Caco-2 (cell line): ENCODE measurements at places on chromosomes 5 and 9.

DNA sequence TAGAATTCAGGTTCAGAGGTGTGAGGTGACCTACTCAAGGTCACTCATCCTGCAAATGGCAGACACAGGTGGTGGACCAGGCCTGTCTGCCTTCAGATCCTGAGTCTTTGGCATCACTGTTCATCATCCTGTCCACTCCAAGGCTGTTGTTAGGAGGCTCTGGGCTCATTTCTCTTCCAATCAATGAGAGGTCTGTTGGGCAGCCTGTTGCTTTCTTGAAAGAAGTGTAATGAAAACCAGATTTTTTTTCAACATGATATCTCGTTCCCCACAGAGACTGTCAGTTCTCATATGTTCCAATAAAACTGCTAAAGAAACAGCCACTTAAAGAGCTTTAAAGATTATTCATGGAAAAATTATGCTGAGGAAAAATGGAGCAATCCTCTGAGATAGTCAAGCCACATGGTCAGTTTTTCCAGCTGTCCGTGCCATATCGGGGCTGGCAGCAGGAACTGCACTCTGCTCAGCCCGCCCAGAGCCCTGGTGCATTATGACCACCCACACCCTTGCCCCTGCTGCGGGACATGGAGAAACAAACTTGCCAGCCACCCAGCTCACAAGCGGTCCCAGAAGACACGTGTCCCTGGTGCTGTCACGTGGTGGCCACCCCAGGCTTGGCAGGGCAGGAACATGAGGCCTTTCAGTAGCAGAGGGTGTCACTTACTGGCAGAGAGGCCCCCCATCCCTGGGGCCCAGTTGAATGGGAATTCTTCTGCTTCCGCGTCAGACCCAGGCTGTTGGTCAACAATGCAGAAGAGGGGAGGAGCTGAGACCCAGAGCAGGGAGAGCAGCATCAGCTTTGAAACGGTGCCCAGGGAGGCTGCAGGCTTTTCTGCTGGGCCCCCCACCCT lies 63.7 kb upstream of the ANGPTL2 start:
- no peak for DNase-seq

DNA sequence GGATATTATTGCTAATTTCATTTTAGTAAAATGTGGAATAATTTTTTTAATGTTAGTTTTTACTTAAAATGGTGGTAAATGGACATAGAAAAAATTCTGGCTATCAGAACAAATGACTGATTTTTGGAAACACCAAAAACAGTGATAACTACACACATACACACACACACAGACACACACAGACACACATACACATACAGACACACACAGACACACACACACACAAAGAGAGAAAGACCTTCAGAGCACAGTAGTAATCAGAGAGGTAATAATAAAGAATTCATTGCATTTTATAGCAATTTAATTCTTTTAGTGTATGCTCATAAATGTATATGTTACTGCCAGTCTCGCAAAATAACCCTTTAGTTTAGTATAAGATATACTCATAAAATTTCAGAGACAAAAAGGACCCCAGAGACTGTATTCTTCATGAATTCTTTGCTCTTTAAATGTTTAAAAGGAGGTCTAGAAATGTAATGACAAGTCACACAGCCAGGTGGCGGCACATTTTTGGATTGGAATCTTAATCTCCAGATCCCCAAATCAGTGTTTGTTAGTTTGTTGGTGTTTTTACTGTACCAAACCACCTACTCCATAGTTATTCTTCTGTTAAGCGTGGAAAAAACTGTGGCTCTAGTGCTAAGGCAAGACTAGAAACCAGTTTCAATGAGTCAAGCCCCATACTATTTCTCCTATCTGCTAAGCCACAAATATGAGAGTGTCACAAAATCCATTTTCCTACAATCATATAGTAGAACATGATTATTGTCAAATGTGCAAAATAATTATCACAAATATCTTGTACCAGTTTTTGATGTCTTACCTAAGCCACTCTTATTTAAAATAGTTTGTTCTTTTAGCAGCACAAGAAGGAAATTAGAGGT lies 109.9 kb downstream of the EDIL3 start:
- no peak for DNase-seq

DNA sequence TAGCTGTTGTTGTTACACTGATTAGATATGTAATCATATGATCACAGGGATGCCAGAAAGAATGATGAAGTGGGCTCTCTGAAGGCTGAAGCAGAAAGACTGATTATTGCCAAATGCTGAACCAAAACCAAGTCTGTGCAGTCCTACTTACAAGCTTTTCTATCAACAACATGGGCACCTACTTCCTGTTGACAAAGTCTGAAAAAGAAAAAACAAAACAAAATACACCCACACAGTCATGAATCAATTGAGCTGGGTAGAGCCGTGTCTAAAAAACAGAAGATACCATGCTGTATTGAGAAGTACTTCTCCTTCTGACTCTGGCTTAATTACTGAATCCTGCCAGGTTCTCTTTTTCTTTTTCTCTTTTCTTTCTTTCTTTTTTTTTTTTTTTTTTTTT lies 363.4 kb downstream of the RAB3C start:
- DNase-seq: no peak

GRCh38 chr9:86885232-86885631 lies 62.1 kb downstream of the GAS1 start:
- no peak for DNase-seq

DNA sequence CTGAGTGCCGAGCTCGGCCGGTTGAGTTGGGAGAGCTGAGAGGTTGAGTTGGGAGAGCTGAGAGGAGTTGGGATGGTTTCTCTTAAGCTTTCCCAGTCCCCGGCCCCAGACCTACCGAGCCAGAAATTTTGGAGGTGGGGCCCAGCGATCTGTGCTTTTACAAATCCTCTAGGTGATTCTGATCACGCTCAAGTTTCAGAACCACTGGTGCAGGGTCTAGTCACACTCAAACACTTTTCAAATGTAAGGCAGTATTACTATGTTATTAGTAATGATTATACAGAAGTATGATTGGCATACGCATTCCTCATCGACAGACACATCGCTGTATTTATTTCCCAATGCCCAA lies 256 bp upstream of the CLINT1 start:
- DNase-seq: no peak

DNA sequence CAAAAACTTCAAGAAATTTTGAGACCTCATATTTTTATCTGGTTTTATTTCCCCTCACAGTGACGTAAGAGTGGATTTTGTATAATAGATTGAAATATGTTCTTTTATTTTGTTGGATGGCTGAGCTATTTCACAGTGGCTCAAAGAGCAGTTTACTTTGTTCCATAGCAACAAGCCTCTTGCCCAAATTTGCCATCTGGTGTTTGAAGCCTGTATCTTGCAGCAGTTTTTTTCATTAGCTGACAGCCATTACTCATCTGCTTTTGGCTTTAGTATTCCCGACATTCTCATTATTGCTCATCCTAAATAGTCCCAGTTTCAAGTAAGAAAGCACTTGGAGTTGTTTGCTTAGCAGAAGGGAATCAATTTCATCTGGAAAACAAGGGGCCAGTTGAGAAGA lies 36.3 kb downstream of the GDA start:
- DNase-seq: no peak

DNA sequence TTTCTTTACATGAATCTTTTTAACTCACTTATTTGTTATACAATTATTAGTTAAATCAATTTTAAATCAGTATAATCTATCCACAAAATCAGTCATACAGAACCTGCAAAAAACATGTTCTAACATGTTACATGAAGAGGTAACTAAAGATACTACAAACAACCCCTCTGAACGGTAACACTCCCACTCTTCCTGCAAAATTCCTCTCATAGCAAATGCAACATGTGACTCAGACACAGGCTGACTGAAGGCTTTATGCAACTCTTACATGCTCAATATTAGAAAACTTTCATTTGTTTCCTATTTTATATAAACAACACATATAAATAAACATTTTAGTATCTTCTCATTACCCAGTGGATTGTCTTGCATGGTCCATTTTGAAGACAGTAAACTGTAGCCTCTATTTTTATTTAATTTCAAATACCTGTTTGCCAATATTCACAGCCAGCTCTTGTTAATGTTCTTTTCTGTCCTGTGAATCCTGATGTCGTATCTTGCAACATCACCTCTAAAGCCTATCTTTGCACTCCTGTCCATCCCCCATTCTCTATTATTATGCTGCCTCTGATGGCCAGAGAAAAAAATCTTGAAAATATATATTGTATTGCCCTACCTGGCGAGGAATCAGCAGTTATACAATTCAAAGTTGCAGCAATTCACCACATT lies 100.5 kb upstream of the CCDC152 start:
- DNase-seq: no peak

DNA sequence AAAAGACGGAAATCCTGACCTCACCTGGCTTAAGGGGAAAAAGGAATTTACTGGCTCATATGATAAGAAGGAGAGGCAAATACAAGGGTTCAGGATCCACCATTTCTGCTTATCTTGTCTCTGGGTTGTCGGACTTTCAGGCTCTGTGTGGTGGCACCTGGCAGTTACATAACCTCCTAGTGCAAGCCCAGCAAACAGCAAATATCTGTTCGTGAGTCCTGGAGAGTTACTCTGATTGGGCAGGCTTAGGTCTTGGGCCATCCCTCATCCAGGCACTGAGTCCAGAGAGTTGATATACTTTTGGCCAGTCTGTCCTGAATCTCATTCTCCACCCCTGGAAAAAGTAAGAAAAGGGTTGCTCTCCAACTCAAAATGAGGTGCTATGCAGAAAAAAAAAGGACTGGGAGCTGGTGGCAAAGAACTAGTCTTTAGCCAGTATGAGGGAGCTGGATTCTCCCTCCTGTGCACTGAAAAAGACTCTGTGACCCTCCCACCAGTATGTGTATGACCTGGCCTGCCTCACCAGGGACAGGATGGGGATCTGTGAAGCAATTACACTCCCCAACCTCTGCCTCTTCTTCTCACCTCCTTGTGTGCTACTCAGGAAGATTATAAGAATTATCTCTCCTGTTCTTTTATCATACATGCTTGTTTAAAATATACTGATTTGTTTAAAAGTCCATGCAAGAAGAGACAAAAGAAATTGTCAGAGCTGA lies 282.9 kb downstream of the ARHGAP26 start:
- no peak for DNase-seq

DNA sequence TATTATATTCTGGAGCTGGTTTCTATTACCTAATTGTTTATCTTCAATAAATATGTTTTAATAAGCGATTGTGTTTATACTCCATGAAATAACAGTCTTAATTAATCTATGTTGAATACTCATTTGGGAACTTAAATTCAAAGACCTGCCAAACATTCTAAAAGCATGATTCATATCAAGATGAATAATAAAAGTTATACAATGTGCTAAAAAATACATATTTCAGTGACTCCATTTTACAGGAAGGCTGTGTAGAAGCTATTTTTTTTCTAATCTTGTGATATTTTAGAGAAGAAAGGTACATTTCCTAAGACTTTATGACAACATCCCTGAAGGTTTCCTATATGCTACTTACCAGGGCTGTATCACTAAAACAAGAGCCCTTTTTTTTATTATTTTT lies 417.9 kb downstream of the NFIB start:
- DNase-seq: no peak

DNA sequence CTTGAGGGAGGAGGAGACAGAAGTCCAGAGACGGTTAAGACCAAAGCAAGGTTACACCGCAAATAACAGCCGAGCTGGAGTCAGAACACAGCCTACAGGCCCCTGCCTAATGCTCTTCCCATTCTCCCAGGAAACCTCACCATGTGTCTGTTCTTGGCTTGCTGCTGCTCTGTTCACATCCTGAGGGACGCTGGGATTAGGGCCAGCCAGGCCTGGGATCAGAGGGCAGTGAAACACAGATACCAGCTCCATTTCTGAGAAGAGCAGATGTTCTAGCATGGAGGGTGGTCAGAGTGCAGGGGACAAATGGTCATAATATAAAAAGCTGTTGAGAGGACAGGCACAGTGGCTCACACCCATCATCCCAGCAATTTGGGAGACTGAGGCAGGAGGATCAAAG lies 124.8 kb upstream of the LARP1 start:
- DNase-seq: no peak

GRCh38 chr9:108474356-108474755 lies 381.4 kb downstream of the ACTL7B start:
- no peak for DNase-seq

GRCh38 chr9:34171753-34172535 lies 6.9 kb upstream of the UBAP1 start:
- no peak for DNase-seq

- DNase-seq: no peak
Measured at GRCh38 chr5:151810449-151810848, 38.7 kb downstream of the G3BP1 start.

- DNase-seq: peak; percentile 59
Measured at GRCh38 chr9:100352201-100352726, 478 bp downstream of the TEX10 start.

- DNase-seq: peak; percentile 25
Measured at GRCh38 chr5:157971571-157972216, 112.7 kb upstream of the CLINT1 start.

DNA sequence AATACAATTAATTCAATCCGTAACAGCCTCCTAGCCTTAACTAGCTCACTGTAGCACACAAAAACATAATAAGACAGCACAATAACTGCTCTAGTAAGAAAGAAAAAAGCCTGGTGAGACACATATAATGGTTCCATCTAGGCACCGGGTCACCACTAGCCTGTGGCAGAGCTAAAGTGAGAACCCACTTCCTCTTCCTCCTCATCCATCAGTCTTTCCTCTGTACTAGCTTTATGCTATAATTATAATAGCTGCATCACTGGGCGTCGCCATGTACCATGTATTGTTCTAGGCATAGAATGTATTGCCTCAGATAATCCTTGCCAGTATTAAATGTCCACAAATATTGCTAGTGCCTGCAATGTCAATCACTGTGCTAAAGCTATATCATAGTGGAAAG lies 23.1 kb downstream of the ADRB2 start:
- no peak for DNase-seq

DNA sequence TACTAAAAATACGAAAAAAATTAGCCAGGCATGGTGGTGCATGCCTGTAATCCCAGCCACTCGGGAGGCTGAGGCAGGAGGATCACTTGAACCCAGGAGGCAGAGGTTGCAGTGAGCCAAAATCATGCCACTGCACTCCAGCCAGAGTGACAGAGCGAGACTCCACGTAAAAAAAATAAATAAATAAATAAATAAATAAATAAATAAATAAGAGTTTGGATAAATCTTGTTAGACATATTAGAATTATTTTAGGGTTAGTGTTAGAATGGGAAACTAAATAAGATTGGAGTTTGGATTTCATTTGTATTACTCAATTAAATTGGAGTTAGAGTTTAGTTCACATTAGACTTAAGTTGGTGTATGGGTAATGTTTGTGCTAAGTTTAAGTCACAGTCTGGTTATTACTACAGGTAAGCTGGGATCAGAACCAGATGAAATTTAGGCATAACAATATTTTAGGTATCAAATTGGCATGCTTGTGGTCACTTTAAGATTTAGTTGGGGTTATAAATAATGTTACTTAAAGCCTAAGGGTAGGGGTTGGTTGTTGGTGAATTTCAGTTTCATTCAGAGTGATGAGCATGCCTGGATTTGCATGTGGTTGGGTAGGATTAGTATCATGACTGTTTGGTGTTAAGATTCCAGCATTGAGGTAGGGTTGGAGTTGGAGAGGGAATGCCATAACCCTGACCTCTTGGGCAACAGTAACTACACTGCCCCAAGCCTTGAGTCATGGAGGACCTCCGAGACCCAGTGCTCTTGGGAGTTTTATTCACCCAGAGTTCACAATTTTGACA lies 3.3 kb downstream of the OR5C1 start:
- no peak for DNase-seq
